Adipocyte (in vitro differentiated cells): ENCODE measurements at places on chromosomes 6 and 20.
A peak's percentile ranks its signal among the peaks of the same experiment; 100 is the strongest.

GRCh38 chr6:56570413-56571359 lies 72.0 kb downstream of the DST start:
- peak; percentile 60 for DNase-seq

DNA sequence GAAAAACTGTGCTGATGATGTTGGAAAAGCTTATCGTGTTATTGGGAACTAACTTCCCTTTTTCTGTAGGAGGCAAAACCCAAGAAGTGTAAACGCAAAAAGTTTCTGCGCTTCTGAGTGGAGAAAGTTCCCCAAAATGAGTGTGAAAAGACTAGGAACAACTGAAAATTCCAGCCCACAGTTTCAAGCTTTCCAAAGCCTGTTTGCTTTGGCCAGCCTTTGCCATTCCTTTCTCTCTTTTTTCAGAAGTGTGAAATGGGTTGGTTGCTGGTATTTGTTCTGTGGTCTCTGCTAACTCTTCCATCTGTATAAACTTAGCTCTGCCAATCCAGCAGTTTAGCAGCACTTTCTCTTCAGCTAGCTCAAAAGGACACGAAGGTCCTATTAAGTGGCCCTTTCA lies 491.3 kb downstream of the MAFB start:
- peak; percentile 51 for DNase-seq

GRCh38 chr20:62732031-62732760 lies 23.6 kb downstream of the NTSR1 start:
- DNase-seq, result no peak

DNA sequence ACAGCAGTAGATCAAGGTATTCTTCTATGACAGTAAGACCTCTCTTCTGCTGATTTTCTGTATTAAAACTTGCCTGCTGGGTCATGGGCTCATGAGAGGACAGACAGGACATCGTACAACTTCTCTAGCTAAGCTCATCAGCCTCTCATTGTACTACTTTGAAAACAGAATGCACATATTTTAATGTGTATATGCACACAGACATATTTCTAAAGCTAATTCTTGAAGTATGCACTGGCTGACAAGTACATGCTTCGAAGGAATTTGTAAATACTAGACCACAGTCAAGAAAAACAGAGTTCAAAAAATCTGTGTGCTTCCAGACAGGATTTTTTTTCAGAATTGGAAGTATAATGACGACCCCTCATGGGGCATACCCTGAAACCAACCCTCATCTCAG lies 81.7 kb upstream of the CD83 start:
- DNase-seq, result peak; percentile 14

DNA sequence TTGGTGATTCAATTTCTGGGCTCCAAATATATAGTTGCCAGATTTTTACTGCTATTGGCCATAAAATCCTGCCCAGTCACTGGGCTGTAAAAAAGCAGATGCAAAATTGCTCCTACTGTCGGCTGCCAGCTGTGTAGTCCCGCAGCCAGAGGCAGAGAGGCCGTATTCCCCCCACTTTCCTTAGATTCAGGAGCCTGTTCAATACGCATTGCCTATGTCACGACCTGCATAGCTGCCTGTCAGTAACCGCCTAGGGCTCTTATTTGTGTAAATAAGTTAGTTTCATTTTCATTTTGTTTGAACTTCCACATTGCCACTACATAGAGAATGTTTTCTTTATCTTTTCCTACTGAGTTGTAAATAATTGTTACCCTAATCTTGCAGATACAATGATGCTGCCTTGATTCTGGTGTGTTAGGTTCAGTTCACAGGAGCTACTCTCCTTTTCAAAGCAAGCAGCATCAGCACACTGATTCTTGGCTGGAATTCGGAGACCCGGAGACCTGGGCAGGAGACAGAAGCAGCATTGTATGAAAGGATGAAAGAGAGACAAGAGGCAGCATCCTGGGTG lies 46.0 kb upstream of the UST start:
- peak; percentile 70 for DNase-seq

- no peak for DNase-seq
Measured at GRCh38 chr6:165925474-165926156, 242.0 kb downstream of the TBXT start.

GRCh38 chr20:44888226-44889103 lies 3.0 kb downstream of the YWHAB start:
- DNase-seq, result peak; percentile 42

DNA sequence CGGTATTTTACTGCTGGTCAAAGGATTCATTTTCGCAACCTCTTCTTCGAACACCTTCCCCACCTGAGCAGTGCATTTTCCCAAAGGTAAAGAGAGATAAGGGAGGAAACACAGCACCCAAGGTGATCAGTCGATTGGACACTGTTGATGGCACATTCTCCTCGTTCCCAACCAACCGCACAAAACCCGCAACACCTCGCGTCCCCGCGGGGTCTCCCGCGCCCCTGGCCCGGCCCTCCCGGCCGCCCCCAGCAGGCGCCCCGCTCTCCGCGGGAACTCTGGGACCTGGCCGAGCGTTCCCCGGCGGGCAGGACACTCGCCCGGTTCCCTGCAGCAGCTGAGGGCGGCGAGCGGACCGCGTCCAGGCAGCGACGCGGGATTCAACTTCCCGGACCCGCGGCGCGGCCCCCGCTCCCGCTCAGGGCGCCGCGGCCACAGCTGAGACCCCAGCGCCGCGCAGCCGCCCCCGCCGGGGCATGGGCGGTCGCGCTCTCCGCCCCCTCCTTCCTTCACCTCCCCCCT lies 506 bp downstream of the RGS17 start:
- peak; percentile 51 for DNase-seq

- peak; percentile 32 for DNase-seq
Measured at GRCh38 chr6:75493400-75494064, at the start of gene FILIP1. FILIP1 (minus strand) TSS chr6:75493800; CDS start chr6:75414972, 78,828 bp downstream.

GRCh38 chr6:81401970-81402690 lies 350.4 kb downstream of the TENT5A start:
- DNase-seq, result peak; percentile 10
